WTC11 (cell line): ENCODE measurements at places on chromosomes 4 and X.

DNA sequence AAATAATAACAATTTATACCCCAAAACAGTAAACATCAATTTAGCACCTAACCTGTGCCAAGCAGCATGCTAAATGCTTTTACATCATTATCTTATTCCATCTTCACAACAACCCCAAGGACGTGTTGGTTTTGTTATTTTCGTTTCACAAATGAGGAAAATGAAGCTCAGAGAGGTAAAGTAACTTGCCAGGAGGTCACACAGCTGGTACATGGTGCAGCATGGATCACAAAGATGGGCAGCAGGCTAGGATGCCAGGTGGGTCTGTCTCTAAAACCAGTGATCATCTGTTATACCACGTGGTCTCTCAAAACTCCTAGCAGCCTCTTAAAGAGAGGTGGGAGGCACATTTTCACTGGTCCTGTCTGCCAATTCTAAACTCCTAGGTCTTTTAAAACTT, 323.6 kb upstream of the F9 start:
- DNase-seq, result no peak

GRCh38 chr4:74997948-74998729, 65.2 kb downstream of the PARM1 start:
- no peak for DNase-seq

GRCh38 chrX:55702671-55703070, 14.9 kb upstream of the RRAGB start:
- no peak for DNase-seq

DNA sequence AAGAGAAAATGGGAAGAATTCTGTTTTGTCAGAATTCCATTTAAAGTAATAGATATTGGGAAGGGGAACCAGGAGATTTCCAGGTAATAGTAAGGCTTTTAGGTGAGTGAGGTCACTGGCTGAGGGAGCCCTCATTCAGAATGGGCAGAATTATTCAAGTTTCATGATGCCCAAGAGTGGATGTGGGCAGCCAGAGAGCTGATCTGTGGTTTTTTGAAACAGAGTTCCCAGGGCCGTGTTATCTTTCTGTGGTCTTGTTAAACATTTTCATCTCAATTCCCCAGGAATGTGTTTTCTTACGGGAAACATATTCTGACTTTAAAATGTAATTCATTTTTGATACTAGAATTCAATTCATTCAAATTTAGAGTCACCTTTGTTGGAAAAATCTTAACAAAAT, 182.0 kb upstream of the AADAT start:
- no peak for DNase-seq

DNA sequence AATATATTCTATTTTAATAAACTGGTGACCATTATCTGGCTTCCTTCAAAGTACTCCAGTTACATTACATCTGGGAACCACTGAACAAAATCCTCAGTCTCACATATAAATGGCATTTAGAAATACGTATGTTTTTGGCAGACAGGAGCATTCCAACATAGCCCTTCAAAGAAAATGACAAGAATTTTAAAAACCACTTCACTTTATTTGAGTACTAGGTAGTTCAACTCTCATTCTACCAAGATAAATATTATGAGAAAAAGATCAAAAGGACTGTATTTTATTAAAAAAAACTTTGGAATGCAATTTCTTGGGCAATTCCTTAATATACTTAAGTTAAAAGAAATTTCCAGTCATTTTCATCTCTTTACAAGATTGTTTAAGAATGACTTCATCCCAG, 17.6 kb downstream of the TNIP3 start:
- DNase-seq, result no peak

GRCh38 chr4:87216469-87216868, 3.9 kb downstream of the KLHL8 start:
- no peak for DNase-seq

GRCh38 chrX:20144491-20144890, 2.9 kb upstream of the EIF1AX start:
- DNase-seq, result no peak

- no peak for DNase-seq
Measured at GRCh38 chrX:10167573-10167972, 10.8 kb downstream of the CLCN4 start.

DNA sequence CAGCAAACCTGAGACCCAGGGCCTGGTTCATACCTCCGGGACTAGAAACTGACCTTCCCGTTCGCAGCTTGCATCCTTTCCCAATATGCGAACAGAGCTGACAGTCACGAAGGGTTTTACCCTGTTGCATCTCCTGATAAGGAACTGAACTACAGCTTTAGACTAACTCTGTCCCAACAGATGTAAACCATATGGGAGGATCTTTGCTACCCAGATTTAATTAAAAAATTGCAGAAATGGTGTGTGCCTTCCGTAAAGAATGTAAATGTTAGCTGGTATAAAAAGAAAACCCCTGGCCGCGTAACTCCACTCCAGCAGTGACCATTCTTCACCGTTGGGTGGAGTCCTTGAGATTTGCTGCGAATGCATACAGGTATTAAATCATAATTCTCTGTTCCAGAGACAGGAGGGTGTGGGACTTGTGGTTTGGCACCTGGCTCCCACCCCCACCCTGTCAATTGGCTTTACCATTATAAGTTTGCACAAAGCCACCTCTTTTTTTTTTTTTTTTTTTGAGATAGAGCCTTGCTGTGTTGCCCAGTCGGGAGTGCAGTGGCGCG, 40.6 kb upstream of the SORCS2 start:
- no peak for DNase-seq

- no peak for DNase-seq
Measured at GRCh38 chrX:106728337-106728736, 1.8 kb downstream of the RNF128 start.

DNA sequence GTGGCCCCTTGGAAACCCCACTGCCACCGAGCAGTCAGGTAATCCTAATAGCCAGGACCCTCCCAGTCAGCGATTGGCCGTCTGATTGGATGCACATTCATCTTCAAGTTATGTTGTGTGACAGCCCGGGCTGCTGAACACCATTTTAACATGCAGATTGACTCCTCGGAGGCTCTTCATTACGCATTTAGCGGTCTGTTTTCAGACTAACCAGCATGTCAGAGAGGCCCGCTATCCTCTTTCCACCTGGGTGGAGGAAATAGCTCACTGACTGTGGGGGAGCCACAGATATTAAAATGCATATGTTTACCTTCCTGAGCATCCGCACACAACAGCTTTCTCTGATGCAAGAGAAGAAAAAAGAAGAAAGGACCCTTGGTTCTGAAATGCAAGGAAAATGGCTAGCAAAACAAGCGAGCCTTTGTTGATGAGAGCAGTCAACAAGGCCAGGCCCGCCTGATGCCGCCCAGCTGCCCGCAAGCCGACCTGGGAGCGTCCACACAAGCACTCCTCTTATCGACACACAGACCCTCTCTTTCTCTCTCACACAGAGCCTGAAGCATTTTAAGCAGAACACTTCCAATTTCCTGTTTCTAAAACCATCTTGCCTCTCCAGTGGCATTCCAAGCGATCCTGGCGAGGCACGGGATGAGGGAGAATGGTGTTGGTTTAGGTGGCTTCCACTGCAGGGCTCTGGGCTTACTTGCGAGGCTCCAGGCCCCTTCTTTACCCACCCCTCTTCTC, 118.3 kb downstream of the MGST2 start:
- DNase-seq, result no peak

DNA sequence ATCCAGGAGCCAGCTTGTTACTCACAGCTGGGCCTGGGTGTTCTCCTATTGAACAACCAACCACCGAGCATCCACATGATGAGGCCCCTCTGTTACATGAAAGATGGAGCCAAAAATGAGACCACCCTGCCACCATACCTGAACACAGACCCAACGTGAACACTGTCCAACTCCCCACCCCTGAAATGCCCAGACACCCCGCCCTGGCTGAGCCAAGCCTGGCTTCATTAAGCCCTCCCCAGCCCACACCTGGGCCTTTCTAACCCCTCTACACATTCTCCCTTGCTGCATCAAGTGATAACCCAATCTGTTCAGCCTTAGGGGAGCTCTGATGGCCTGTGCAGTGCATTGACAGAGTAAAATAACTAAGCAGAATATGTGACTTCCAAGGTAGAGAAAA, 80.7 kb downstream of the EVC start:
- no peak for DNase-seq

DNA sequence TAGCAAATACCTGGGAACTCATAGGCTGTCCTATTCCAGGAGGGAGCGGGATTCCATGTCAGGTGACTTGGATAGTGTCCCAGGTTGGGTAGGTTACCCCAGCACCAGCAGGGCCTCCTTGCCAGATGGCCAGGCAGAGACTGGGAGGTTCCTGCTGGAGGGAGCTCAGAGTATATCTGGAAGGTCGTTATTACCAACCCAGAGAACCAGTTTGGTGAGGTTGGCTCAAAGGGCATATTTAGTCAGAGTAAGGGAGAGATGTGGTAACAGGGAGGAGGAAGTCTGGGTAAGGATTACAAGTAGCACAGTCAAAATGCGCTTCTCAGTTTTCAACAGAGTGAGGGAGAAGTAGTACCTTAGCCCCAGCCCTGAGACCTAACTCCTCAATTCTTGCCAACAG, 53.3 kb upstream of the LNX1 start:
- no peak for DNase-seq

GRCh38 chrX:69150281-69150960, 14.8 kb downstream of the PJA1 start:
- no peak for DNase-seq

DNA sequence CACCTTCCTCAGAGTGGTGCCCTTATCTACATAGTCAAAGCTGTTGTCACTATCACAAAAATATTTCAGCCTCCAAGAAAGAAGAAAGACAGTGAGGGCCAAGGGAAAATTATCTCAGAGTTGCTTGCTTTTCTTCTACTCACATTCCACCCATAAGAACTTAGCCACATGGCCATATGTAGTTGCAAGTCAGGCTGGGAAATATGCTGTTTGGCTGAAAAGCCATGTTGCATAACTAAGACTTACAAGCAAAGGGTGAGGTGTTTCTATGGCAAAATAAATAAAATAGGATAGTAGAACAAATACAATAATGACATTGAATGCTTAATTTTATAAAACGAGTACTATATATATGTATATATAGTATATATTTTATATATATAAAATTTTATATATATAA, 365.9 kb upstream of the PABPC4L start:
- DNase-seq, result no peak

- peak; percentile 72 for DNase-seq
Measured at GRCh38 chr4:110617646-110618580, 5.0 kb downstream of the PITX2 start.

GRCh38 chrX:17833954-17834353, 27.1 kb downstream of the RAI2 start:
- no peak for DNase-seq

DNA sequence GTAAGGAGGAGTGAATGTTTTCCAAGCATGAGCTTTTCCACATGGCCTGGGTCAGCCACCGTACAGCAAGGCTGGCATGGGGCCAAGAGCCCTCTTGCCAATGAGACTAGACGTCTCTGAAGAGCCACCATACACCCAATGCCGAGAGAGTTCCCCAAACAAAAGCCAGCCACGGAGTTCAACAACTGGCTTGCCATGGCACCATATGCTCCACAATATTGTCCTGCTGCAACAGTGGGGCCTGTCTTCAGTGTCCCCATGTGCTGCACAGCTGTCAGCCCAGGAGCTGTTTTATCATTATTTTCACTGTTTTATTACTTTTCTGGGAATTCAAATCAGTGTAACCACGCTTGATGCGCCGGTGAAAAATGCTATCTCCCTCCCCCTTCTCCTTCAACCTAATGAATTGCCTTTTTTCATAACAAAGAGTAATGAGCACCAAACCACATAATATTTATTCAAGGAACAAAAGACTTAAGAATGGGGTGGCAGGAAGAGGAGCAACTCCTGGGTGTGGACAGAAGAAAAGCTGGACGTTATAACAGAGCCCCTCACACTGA, 18.4 kb downstream of the MAML3 start:
- DNase-seq, result no peak

- no peak for DNase-seq
Measured at GRCh38 chr4:147773261-147774184, 41.6 kb downstream of the ARHGAP10 start.

- no peak for DNase-seq
Measured at GRCh38 chr4:173328236-173328901, 5.8 kb downstream of the HMGB2 start.

DNA sequence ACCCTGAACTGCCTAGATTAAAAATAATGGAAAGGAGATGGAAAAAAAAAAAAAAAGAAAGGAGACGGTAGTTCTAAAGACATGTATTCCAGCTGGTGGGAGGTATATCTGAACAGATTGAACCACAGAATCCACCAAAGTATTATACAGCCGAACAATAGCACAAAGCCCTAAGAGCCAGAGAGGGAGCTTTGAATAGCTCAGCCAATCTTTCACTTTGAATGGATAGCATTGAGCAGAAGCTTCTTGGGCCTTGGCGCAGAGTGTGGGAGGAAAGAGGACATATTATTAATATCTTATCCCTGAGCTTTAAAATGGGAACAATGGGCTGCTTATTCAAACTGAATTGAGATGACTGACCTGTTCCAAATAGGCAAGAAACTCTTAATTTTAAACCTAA, 147.8 kb upstream of the PAQR3 start:
- DNase-seq, result no peak

DNA sequence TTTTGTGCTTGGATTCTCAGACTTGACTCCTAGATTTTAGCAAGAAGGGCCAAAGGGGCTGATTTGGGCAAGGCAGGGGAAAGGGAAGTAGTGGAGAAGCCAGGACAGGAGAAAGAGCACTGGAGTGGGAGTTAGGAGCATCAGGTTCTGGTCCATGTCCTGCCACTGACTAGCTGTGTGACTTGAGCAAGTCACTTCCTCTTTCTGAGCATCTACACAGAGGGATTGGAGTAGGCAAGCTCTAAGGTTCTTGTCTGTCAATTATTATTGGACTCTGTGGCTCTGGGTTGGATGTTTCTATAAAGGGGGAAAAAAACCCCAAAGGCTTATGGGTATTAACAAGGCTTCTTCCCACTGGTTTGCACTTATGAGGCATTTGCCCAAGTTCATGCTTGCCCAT, 24.4 kb downstream of the PLAC1 start:
- DNase-seq, result no peak

GRCh38 chrX:18129690-18130089, 91.0 kb downstream of the BEND2 start:
- no peak for DNase-seq

GRCh38 chr4:42371305-42372252, 25.7 kb upstream of the SHISA3 start:
- no peak for DNase-seq

GRCh38 chr4:24932515-24933225, 19.8 kb upstream of the CCDC149 start:
- DNase-seq, result no peak

- DNase-seq, result no peak
Measured at GRCh38 chrX:24619647-24620046, 27.5 kb downstream of the PCYT1B start.

DNA sequence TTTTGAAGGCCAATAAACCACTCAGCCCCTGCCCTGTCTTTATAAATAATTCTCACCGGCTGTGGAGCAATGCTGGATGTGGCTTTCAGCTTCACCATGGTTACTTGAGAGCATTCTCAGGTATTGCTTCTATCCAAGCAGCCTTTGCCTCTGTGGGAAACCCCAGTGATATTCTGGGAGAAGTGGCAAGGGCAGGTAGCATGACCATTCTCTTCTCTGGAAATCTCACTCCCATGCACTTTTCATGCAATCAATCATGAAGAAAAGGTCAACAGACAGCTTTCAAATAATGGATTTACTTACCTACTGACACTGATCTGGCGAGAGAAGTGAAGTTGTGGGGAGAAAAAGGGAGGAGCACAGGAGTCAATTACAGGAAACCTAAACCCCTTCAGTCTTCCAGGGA, 49.5 kb downstream of the UNC5C start:
- no peak for DNase-seq

- DNase-seq, result no peak
Measured at GRCh38 chr4:78971326-78971725, 32.1 kb upstream of the PAQR3 start.

GRCh38 chr4:103105558-103106356, 6.1 kb upstream of the BDH2 start:
- DNase-seq, result no peak
